ENCODE measurements at places on chromosomes 1 and 21.

- no peak for DNase-seq
Measured at GRCh38 chr1:163561580-163562295, 240.0 kb downstream of the NUF2 start.

DNA sequence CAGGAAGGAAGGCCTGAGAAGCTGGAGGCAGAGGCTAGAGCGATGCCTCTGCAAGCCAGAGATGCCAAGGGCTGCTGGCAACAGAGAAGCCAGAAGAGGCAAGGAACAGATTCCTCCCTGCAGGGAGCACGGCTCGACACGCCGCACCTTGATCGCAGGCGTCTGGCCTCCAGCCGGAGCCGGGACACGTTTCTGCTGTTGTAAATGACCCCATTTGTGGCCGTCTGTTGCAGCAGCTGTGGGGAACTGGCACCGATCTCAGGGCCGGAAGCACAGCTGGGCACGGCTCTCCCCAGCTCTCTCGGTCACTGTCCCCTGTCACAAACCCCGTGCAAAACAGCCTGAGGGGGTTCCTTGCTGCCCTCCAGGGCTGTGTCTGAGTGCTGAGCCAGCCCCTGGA lies 59.6 kb downstream of the SIK1 start:
- no peak for DNase-seq

GRCh38 chr1:30984165-30984889 lies 75.8 kb upstream of the SDC3 start:
- DNase-seq = no peak

- no peak for DNase-seq
Measured at GRCh38 chr1:218850367-218850766, 323.3 kb upstream of the LYPLAL1 start.

DNA sequence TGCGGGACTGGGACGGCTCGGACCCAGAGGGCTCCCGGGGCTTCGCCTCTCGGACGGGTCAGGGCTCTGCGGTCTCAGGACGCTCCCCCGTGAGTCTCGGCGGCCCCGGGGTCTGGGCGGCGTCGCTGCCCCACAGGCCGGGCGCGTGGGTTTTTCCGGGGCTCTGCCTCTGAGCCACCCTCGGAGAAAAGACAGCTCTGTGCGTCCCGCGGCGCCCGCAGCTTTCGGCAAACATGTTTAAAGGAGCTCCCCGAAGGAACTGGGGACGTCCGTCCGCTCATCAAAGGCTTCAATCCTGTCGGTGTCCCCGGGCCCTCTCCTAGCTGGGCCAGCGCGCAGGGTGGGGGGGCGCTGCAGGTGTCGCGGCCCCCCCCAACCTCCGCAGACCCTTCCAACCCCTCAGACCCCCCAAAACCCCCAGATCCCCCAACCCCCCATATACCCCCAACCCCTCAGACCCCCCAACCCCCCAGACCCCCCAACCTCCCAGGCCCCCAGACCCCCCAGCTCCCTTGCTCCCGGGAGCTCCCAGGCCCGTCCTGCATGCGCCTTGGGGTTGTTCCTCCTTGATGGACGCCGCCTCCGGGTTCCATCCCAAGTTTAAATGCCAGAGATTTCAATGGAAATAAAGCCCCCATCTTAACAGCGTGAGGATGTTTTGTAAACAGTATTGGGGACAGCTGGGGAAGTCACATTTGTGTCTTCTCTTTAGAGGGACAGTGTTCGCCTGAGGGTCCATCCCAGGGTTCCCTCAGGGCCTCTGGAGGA lies 996 bp upstream of the C1orf159 start:
- peak; percentile 85 for DNase-seq

- no peak for DNase-seq
Measured at GRCh38 chr1:26020941-26021646, 481 bp upstream of the EXTL1 start.

Data from posterior cingulate gyrus (tissue), 11 donors.